ENCODE measurements at places on chromosomes 12 and 14. TPM values are rescaled to one million over a fixed set of nuclear protein-coding genes. Genes with fewer than 3 reads are reported as not detected.

DNA sequence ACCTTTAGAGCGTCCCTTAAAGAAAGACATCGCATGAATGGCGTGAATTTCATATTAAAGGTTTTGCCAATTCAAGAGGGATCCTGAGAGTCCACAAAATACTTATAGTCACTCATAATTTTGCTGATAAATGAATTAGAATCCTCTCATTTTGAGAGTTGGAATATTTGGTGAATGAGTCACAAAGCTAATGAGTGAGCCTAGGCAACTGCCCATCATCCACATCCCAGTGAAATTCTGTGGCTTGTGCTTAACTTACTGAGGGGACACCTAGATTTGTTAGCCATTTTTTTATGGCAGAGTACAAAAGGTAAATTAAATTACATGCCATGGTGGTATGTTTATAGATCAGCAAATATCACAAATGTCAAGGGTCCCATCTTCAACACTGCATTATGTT, 12.7 kb upstream of the NOXRED1 start:
- H3K27ac ChIP-seq = no peak overlapping the region
- DNase-seq = no peak
- H3K4me1 ChIP-seq = no peaks in the 10 kb centered on the region
- no peaks in the 10 kb centered on the region for H3K27me3 ChIP-seq
- no peak overlapping the region for H3K4me3 ChIP-seq

GRCh38 chr14:70013271-70013873, 134.2 kb downstream of the SMOC1 start:
- H3K4me1 ChIP-seq = peaks cover 32% of the 10 kb centered on the region
- no peak overlapping the region for H3K4me3 ChIP-seq
- H3K27ac ChIP-seq = no peak overlapping the region
- H3K27me3 ChIP-seq = peaks cover 4% of the 10 kb centered on the region

DNA sequence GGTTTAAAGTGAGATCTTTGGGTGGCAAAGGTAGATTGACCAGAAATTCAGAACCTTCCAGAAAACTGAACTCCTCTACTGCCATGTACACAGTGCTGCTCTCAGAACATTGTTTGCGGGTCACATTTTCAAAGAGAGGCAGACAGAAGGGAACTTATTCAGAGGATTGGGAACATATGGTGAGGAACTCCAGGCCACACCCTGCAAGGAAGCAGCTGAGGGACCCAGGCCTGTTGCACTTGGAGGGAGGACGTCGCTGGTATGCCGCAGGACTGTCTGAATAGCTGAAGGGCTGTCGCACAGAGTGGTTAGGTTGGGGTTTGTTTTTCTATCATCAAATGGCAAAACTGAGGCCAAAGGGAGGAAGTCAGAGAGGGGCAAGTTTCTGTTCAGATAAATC, 441.1 kb downstream of the DPF3 start:
- no peak overlapping the region for H3K4me3 ChIP-seq
- no peak for DNase-seq
- H3K4me1 ChIP-seq = peaks cover 34% of the 10 kb centered on the region
- peaks cover 19% of the 10 kb centered on the region for H3K27me3 ChIP-seq
- H3K36me3 ChIP-seq = no peaks in the 10 kb centered on the region

- no peak overlapping the region for H3K27ac ChIP-seq
- DNase-seq = no peak
- peaks cover 28% of the 10 kb centered on the region for H3K4me1 ChIP-seq
- no peaks in the 10 kb centered on the region for H3K36me3 ChIP-seq
- H3K4me3 ChIP-seq = no peak overlapping the region
These were observed 5.7 kb downstream of the CRADD start for GRCh38 chr12:93682846-93683261.

- H3K4me3 ChIP-seq = no peak overlapping the region
- no peak for DNase-seq
- H3K4me1 ChIP-seq = peaks cover 4% of the 10 kb centered on the region
- H3K36me3 ChIP-seq = no peaks in the 10 kb centered on the region
- peaks cover 11% of the 10 kb centered on the region for H3K27me3 ChIP-seq
These were observed 76.5 kb upstream of the GRIN2B start for GRCh38 chr12:14057895-14058294.

DNA sequence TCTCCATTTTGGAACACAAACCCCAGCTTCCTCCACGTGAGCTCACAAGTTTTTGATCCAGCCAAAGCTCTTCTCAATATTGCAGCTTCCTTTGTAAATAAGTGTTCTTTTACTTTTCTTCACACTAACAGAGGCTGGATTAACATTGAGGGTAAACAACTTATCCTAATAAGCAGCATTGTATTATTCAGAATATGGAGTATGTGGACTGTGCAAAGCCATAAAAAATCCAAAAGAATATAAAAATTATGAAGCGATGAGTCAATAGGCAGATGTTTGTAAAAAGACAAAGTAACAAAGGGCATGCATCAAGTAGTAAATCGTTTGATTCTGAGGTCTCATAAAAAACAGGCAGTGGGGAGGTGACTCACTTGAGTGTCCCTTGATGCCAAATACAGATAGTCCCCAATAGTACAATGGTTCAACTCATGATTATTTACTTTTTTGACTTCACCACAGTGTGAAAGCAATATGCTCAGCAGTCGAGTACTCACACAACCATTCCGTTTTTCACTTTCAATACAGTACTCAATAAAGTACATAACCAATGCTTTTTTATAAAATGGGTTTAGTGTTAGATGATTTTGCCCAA, 23.1 kb upstream of the KCNK10 start:
- peaks cover 38% of the 10 kb centered on the region for H3K27me3 ChIP-seq
- no peaks in the 10 kb centered on the region for H3K36me3 ChIP-seq
- H3K4me1 ChIP-seq = no peaks in the 10 kb centered on the region
- no peak overlapping the region for H3K4me3 ChIP-seq
- no peak for DNase-seq

The KRT80 gene
- 3.0 TPM for total RNA-seq

All from mesothelial cell of epicardium (in vitro differentiated cells).